A172 (cell line): ENCODE measurements at places on chromosomes 1 and 21.
A peak's percentile ranks its signal among the peaks of the same experiment; 100 is the strongest.

GRCh38 chr1:62011006-62011405 is 183.6 kb upstream of the L1TD1 start:
- no peak for DNase-seq

DNA sequence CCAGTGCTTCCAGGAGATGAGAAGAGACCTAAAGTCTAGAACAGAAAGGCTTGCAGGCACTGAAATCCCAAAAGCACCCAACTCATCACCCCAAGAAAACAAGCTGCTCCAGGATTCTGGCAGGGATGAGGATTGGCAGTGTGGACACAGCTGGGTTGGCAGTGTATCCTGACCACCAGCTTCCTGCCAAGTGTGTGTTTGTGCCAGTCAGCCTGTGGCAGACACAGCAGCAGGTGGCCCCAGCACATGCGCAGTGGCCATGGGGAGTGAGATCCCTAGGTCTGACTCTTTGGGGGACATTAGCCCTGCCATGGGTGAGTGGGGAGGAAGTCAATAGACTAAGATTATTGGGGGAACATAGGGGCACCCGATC is 8.7 kb upstream of the SNAPIN start:
- peak; percentile 64 for DNase-seq

GRCh38 chr1:56322211-56322610 is 257.2 kb downstream of the PLPP3 start:
- no peak for DNase-seq

DNA sequence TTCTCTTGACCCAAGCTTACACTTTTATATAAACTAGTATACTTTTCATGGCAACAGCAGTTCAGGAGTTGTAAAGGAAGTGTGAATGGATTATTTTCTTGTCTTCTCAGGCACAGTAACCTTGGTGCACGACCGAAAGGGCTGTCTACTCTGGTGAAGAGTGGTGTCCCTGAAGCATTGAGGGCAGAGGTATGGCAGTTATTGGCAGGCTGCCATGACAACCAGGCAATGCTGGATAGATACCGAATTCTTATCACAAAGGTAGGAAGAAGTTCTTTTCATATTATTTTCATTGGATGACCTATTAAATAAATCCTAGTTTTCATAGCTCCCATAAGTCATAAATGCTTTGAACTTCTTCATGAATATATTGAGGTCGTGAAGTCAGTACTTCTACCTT is 53.9 kb upstream of the GPR52 start:
- no peak for DNase-seq

- DNase-seq, result peak; percentile 95
These were observed at the start of gene NAV1 for GRCh38 chr1:201538612-201539551. TSS of gene NAV1 (plus strand) at chr1:201539127. CDS start at chr1:201622885, 83,758 bp downstream.

DNA sequence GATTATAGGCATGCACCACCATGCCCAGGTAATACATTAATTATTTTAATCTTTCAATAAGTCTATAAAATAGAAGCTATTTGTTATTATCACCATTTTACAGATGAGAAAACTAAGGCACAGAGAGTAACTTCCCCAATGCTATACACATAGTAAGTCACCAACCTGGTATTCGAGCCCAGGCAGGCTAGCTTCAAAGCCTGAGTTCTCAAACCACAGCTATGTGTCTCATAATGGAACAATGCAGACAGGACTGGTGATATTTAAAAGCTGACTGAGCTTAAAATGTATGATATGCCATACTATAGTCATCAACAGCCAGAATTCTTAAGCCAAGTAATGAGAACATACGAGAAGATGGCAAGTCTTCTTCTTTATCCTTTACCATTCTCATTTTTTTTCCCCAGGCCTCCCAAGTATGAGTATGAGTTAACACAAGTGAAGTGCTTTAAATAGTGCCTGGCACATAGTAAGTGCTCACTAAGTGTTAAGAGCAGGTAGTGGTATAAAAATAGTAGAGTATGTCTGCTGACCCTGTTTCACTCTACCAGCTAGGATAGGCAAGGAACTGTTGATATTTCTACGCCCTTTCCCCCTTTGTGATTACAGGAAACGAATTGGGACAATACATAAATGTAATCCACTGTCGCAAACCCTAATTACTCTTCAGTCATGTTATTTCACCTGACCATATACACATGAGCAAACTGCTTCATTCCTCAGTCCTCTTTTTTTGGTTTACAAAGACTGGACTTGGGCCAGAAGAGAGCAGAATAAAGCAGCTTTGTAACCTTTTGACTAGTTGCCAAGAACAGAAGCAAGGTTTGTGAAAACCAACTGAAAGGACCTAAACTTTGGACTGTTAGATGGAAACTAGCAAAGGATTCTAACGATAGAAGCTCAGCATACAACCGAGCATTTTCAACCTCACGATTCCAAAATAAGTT is 9.5 kb downstream of the EYA3 start:
- peak; percentile 29 for DNase-seq
